CD4-positive, alpha-beta T cell treated with Interleukin-17A for 1 hour (primary cell): ENCODE measurements at places on chromosomes 7 and 10.

DNA sequence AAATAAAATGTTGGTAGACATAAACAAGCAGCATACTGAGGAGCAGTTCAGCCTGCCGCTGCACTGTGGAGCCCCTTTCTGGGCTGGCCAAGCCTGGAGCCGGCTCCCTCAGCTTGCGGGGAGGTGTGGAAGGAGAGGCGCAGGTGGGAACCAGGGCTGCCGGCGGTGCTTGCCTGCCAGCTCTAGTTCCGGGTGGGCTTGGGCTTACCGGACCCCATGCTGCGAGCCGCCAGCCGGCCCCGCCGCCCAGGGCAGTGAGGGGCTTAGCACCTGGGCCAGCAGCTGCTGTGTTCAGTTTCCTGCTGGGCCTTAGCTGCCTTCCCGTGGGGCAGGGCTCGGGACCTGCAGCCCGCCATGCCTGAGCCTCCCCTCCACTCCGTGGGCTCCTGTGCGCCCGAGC is 672.9 kb upstream of the POM121L12 start:
- DNase-seq = no peak

- no peak for DNase-seq
Measured at GRCh38 chr10:78451592-78451991, 417.9 kb downstream of the RPS24 start.

GRCh38 chr7:707296-708000 is 19.1 kb upstream of the DNAAF5 start:
- no peak for DNase-seq

DNA sequence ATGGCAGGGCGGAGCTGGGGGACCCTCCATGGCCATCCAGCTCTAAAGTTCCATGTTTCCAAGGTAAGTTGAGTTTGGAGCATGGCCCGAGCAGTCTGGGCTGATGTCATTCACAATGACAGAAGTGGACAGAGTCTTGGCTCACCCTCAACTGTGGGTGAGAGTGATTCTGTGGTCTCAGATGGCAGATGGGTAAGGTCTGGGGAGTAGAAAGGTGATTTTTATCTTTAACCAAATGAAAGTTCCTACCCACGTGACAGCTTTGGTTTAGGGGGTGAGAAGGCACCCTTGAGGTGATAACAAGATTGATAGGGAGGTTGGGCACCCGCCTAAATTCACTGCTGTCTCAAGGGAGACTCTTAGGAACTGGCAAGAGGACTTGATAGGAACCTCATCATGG is 57.6 kb upstream of the PDZD8 start:
- DNase-seq = no peak

GRCh38 chr7:30144657-30145306 is 10.0 kb downstream of the MTURN start:
- DNase-seq = no peak

DNA sequence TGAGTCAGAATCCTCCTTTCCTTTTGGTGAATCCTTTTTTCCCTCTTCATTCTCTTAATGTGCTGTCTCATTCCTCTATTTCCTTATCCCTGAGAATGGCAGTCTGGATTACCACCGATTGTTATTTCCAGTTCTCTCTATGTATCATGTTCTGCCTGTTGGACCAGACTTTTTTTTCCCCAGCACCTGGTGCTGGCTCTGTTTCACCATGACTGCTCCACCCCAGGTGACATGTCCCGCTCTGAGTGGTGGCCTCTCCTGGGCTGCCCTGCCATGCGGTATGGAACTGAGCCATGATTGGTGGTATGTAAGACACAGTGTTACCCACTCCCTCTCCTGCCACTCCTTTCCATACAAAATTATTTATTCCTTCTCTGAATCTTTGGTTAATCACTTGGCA is 399.9 kb downstream of the GATA3 start:
- no peak for DNase-seq

DNA sequence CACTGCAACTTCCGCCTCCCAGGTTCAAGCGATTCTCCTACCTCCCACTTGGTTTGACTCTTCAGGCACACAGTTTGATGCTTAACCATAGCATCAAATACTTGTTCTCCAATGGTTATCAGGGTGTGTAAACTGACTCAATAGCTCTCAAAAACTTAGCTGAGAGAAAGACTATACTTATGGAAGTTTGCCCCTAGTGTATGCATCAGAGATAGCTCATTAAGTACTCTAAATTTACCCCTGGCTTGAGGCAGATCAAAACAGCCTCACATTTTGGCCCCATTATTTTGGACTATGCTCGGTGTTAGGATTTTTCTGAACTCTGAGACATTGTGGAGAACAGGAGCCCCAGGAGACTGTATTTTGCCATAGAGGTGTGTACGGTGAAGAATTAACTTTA is 40.8 kb upstream of the SLC35B4 start:
- DNase-seq = no peak

DNA sequence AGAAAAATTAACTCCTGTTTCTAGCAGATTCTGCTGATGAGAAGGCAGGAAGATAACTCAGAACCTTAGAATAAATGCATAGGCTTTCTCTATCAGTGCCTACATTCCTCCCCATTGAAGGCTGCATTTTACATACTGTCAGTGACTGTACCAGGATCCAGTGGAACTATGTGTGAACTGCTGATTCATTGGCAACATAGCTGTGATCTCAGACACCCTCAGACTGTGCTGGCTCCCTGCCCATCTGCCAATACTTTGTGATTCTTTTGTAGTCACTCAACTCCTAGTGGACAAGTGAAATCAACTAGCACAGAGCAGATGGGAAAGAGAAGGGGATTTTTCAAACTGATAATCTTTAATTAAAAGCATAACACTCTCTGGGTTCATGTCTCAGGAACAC is 375.8 kb downstream of the MDFIC start:
- DNase-seq = no peak

DNA sequence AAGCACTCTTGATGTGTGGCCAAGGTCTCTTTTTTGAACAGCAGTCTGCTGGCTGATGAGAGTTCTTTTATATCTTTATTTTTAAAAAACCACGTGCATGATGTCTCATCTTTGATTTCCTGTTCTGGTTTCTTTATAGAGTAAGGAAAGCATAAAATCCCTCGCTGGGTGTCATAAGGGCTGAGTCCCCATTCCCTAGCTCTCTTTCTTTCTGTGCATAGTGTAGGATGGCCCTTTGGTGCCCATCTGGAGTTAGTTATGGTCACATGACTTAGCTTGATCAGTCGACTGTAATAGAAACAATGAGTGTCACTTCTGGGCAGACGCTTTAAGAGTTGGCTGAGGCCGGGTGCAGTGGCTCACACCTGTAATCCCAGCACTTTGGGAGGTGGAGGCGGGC is 38.5 kb downstream of the GHRHR start:
- DNase-seq = no peak

DNA sequence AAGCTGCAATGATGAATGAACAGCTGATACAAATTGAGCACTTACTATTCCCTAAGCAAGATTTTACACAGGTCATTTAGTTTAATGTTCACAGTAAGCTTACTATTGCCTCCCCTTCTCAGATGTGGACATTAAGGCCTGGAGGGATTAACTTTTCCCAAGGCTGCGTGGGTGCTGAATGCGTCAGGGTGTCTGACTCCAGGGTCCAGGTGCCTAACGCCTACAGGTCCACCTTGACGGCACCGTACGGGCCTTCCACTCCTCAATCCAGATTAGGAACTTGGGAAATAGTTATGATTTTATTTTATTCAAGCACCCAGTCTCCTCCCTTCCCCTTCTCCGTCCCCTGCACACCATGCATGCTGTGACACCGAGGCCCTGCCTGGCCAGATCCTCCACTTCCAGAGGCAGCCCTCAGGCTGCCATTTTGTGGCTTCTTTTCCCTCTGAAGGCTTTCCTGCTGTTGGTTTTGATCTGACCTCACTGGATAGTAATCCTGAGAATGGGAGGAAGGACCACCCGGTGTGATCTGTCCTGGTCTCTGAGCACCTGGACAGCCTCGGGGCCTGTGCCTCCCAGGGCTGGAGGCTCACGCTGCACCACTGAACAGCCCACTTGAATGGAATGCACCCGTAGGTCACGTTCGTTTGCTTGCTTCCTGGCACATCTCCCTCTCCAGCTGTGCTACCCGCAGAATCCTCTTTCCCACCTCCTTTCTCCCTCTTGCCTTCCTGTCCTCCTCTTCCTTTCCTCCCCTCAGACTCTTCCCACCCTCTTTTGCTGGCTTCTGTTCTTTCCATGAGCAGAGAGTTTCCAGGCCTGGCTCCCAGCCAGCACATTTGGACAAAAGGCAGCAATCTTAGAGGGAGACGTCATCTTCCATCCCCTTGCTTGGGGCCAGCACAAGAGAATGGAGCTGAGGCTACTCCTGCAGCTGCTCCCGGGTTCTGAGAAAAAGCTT is 14.4 kb downstream of the DENND2A start:
- no peak for DNase-seq

- peak; percentile 73 for DNase-seq
Measured at GRCh38 chr10:73644015-73644743, 2.9 kb upstream of the MYOZ1 start.

DNA sequence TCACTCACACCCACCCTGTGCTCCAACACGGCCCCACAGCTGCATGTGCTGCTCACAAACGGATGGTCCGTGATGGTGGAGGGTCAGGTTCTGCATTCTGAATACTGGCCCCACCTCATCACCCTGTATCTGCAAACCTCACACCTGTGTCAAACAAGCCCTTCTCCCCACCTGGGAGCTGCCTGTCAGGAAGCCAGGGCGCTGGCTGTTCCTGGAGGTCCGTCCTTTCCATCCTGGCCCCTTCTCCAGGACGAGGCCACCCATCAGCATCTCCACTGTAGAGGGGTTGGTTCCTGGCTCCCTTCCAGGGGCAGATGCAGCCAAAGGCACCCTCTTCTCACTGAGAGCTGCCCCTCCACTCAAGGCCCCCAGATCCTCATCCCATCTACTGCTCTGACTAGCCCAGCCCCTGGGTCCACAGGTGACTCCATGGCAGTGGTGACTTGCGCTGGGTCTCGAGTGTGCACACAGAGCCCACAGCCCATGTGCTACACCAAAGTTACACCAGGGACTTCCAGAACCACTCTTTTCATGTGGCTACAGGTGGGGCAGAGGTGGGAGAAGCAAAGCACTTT is 229.4 kb downstream of the TNS3 start:
- no peak for DNase-seq

DNA sequence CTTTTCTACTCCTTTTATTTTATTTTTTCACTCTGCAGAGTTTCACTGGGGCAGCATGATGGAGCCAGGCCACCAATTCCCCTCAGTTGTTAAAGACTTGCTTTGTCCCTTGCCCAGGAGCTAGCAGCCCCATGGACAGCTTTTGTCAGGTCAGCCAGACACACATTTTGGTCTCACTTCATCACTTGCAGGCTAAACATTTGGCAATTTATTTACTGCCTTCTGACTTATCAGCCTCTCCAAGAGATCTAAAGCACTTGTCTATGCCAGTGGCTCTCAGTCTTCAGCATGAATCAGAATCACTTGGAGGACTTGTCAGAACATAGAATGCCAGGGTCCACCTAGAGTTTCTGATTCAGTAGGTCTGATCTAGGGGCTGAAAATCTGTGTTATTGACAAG is 66.4 kb upstream of the GDF10 start:
- no peak for DNase-seq

GRCh38 chr7:16967300-16967811 is 85.6 kb upstream of the AGR3 start:
- DNase-seq = no peak

GRCh38 chr7:123022576-123022975 is 27.1 kb upstream of the TAS2R16 start:
- DNase-seq = no peak

DNA sequence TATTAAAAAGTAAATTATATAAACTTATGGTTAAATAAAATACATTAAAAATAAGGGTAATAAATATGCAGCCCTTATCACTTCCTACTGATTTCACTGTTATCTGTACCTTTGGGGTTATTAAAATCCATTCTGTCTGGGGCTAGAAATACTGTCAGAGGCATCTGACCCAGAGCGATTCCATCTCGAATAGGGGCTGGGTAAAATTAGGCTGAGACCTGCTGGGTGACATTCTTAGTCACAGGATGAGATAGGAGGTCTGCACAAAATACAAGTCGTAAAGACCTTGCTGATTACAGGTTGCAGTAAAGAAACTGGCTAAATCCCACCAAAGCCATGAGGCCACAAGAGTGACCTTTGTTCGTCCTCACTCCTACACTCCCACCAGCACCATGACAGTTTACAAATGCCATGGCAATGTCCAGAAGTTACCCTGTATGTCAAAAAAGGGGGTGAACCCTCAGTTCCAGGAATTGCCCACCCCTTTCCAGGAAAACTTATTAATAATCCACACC is 77.6 kb downstream of the COBL start:
- DNase-seq = no peak

- DNase-seq = no peak
Measured at GRCh38 chr7:127820732-127821085, 168.7 kb downstream of the SND1 start.

GRCh38 chr7:516216-516605 is 3.4 kb downstream of the PDGFA start:
- no peak for DNase-seq

GRCh38 chr7:128963327-128963757 is 25.6 kb downstream of the IRF5 start:
- DNase-seq = peak; percentile 6

DNA sequence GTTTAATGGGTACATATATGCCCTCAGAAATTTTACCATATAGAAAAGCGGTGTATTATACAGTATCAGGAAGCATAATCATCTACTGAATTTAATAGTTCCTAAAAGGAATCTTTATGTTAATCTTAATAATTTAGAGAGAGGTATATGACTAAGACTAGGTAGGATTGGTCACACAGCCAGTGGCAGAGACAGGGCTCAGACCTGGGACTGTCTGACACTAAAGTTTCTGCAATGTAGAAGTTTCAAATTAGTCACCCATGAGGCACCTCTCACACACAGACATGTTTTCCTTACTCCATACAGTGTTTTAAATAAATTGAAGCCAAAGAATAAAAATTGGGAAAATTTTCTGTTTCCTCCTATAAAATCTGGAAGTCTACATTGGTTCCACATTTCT is 72.8 kb upstream of the ADRA2A start:
- no peak for DNase-seq

GRCh38 chr10:128025951-128026350 is 100.3 kb downstream of the MKI67 start:
- no peak for DNase-seq

- DNase-seq = no peak
Measured at GRCh38 chr7:43077285-43077684, 35.2 kb upstream of the HECW1 start.

DNA sequence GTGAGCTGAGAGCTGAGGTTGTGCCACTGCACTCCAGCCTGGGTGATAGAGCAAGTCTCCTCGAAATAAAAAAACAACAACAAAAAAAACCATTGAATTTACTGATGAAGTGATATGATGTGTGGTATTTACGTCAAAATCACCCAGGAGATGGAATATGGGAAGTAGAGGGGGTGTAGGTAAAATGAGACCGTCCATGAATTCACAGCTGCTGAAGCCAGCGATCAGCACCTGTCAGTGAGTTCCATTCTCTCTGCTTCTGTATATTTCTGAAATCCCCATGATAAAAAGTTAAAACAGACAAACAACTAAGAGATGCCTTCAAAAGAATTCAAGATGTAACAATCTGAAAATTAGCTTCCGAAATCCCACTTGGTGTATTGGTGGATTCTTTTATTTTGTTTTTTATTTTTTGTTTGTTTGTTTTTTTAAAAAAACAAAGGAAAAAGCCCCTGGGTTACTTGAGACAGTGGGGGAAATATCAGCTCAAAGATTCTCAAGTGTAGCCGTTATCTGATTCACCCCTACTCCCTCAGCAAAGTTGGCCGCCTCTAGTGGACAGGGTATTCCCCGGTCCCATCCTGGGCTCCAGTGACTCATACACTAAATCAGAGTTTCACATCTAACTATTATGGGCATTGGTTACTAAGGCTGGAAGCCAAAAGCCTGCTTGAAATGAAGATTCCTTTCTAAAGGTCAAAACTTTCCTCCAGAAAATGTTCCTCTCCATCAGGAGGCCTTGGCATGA is 76.4 kb downstream of the MAP3K8 start:
- DNase-seq = peak; percentile 35

- DNase-seq = no peak
Measured at GRCh38 chr10:119422682-119423509, 119.6 kb downstream of the RGS10 start.
